T-helper 17 cell (primary cell): ENCODE measurements at places on chromosomes 7 and 10. TPM values are rescaled to one million over a fixed set of nuclear protein-coding genes. Genes with fewer than 3 reads are reported as not detected.

DNA sequence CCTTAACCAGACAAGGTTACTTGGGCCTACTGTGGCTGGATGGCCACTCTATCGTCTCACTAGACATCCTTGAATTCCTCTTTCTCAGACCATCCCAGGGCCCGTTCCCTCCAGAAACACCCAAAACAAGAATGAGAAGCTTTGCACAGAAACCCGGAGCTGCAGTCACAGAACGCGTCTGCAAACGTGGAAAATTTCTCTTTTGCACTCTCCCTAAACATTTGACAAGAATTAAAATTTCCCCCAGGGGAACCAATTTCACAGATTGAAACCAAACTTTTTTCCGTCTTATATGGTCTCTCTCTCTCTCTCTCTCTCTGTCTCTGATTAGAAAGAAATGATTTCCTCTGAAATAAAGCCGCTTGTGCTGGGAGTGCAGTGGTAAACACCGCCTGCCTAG, 120.7 kb downstream of the MKX start:
- DNase-seq = no peak

DNA sequence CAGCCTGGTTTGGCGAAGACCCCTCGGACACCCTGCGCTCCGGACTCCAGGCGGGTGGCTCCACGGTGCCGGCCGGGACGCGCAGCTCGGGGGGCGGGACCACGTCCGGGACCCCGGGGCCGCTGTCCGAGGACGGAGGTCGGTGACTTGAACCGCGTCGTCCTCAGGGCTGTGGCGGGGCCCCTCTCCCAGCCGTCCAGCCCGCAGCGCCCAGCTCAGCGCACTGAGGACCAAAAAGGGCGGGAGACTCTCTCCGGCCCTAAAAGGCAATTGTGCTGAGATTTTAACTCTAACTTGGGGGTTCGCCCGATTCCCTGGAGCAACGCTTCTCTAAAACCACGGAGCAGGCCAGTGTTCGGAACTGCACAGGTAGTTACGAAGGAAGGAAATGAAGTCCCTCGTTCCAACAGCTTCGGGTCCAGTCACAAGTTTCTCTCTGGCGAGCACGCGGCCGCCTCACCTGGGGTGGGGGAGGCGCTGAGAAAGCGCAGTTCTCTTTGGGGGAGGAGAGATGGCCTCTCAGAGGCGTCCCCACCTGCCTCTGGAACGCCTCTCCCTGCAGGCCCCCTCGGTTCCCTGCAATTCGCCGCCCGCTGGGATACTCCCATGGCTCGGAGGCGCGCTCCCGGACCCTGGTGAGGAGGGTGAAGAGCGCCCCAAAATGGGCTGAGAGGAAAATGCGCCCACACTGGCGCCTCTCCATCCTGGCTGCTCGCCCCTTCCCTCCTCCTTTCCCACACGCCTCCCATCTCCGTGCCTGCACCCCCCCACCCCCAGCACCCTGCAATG, 352.7 kb downstream of the DNAJB6 start:
- DNase-seq = no peak

The NDUFB2 gene
- 92.5 TPM for total RNA-seq

- no peak for DNase-seq
These were observed 10.8 kb downstream of the PDE1C start for GRCh38 chr7:32059289-32060011.

The NEUROG3 gene
- not detected for total RNA-seq

DNA sequence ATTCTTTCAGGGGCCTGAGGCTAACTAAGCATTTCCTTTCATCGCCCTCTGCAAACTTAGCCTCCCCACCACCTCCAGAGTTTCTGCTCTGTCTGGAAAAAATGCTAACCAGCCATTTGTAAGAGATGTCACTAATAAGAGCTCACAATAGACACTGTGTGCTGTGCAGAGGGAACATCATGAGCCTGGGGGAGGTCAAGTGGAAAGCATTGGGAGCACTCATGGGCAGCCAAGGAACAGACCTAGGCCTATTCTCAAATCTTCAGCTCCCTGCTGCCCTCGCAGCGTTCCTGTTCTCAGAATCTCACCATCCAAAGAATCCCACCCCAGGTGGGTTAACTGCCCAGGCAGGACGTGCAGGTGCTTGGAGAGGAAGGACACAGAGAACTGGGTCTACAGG, 27.1 kb upstream of the GPAM start:
- no peak for DNase-seq

The FBXO24 gene
- total RNA-seq = 0.70 TPM

The PRR15 gene
- total RNA-seq = not detected

The FAM25C gene
- not detected for total RNA-seq
